ENCODE measurements at places on chromosomes 6 and 20.

- DNase-seq, result peak; percentile 74
Observed at GRCh38 chr20:37245216-37246150, 16.1 kb downstream of the GHRH start.

DNA sequence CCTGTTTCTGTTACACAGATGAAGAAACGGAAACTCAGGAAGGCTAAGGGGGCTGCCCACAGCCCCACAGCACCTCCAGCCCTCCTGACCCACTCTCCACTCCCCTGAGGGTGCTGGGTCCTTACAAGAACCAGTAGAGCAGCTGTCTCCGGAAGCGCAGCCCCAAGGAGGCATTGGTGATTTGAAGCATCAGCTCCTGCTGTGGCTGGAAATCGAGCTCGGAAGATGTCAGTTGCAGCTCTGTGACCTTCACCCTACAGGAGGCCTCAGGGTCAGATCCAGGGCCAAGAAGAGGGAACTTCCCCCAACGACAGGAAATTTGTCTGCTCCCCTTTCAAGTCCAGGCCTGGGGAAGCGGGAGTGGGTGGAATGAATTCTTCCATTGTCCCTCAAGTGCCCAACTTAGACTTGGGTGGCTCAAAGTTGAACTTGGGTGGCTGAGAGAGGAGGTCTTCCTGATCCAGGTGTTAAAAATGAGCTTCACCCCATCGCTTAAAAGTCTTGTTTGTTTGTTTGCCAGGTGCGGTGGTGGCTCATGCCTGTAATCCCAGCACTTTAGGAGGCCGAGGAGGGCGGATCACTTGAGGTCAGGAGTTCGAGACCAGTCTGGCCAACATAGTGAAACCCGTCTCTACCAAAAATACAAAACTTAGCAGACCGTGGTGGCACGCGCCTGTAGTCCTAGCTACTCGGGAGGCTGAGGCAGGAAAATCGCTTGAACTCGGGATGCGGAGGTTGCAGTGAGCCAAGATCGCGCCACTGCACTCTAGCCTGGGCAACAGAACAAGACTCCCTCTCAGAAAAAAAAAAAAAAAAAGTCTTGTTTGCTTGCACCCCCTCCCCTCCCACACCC lies 1.9 kb downstream of the PLTP start:
- DNase-seq, result no peak

- DNase-seq, result no peak
Observed at GRCh38 chr20:63220696-63221399, 4.9 kb upstream of the YTHDF1 start.

- no peak for DNase-seq
Observed at GRCh38 chr20:48706116-48706656, 121.6 kb downstream of the PREX1 start.

DNA sequence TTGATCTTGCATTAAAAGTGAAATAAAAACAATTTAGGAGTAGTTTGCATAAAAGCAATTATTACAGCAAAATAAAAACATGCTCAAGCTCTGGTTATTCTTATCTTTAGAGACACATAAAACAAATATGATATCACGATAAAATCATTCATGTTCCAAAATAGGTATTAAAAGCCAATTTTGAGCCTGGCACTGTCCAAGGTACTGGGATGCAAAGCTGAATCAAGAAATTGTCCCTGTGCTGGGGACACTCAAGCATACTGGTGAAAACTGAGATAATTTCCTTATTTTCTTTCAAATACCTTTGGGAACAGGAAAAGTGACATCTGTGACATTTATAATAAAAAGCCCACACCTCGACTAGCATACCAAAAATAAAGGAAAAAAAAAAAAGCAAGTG lies 931 bp upstream of the MTCL3 start:
- DNase-seq, result no peak

- DNase-seq, result no peak
Observed at GRCh38 chr6:40474937-40475336, 112.2 kb downstream of the LRFN2 start.

DNA sequence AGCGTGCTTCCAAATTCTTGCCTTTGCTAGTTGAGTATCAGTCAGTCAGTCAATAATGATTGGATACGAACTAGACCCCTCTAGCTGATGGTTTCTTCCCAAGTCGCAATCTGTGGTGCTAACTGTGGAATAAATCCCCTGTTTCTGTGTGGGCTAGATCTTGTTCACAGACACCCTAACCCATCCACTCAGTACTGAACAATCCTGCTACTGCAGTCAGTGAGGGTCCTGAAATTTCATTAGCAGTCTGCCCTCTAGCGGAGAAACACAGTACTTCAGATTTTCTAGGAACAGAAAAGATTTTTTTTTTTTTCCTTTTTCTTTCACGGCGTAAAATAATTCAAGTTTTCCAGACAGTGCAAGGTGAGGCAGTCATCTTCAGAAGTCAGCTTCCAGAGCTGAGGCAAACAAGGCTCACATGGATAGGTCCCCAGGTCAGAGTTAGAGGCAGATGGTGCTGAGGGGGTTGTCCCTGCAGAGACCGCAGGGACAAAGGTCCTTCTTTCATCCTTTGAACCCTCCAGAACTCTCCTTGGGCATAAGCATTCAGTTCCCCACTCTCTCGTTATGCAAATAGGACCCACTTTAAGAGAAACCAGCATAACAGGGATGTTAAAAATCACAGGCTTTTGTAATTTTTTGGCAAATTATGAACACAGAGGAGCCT lies 119.6 kb downstream of the SCML4 start:
- no peak for DNase-seq

GRCh38 chr20:57993716-57994431 lies 234.6 kb downstream of the ANKRD60 start:
- DNase-seq, result no peak

GRCh38 chr6:45818655-45819054 lies 197.0 kb downstream of the CLIC5 start:
- no peak for DNase-seq

- DNase-seq, result peak; percentile 59
Observed at GRCh38 chr6:26312501-26313397, 52.2 kb upstream of the BTN3A2 start.

- DNase-seq, result no peak
Observed at GRCh38 chr20:13348311-13349234, 127.5 kb downstream of the ISM1 start.

GRCh38 chr6:128560966-128561365 lies 40.6 kb upstream of the PTPRK start:
- no peak for DNase-seq

GRCh38 chr6:167404385-167405049 lies 79.6 kb downstream of the TTLL2 start:
- DNase-seq, result no peak

- no peak for DNase-seq
Observed at GRCh38 chr6:5729813-5730517, 276.8 kb downstream of the NRN1 start.

DNA sequence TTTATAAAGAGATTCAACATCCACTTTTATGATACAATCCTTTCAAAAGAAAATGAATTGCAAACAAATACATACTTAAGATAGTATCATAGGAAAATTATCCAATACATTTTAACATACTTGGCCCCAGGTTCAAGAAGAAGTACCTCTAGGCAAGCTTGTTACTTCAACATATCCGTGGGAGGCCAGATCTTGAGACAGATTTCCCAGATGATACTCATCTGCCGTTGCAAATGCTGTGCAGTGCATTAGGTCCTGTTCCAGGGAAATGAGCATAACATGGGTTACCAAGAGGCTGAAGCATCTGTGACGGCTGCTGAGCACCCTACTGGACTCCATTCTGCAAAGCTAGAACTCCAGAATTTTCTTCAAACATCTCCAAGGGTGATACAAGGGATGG lies 15.6 kb downstream of the RMND1 start:
- DNase-seq, result no peak
